ENCODE measurements at places on chromosomes 5 and 9. TPM values are rescaled to one million over a fixed set of nuclear protein-coding genes. Genes with fewer than 3 reads are reported as not detected.

GRCh38 chr5:92841604-92842155 lies 739.3 kb downstream of the NR2F1-AS1 start:
- no peak overlapping the region for H3K4me3 ChIP-seq
- no peak overlapping the region for H3K27ac ChIP-seq
- no peaks in the 10 kb centered on the region for H3K27me3 ChIP-seq
- no peaks in the 10 kb centered on the region for H3K4me1 ChIP-seq

DNA sequence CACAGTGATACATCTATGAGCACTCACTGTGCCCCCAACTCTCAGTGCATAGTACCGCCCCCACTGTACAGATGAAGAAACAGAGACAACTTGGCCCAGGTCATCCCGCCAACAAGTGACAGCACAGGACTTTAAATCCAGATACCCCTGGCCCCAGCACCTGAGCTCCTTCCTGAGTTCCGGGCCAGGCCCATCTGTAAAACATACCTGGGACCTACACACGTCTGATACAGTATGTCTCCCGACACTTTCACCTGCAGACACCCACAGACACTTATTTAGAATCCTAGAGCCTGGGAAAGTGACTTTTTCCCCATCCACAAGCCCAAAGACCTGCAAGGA lies 60.8 kb upstream of the SLC25A51 start:
- H3K4me3 ChIP-seq: no peak overlapping the region
- H3K27me3 ChIP-seq: no peaks in the 10 kb centered on the region
- peaks cover 5% of the 10 kb centered on the region for H3K4me1 ChIP-seq
- no peak for DNase-seq

The ARRDC1 gene
- total RNA-seq: 52.4 TPM

DNA sequence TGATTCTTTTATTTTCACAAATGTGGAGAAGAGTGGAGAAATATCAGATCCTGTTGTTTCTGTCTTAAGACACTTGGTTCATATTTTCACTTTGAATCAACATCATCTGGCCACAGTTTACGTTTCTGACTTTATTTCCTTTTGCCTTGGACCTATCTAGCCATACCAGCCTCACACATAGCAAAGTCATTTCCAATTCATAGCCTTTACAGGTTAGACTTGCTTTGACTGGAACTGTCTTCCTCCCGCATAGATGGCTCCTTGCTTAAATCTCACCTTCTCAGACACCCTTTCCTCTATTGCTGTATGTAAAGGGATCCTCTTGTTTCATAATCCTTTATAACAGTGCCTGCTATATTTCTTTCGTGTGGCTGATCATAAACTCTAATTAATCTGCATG lies 297.8 kb downstream of the SH3GL2 start:
- no peaks in the 10 kb centered on the region for H3K36me3 ChIP-seq
- H3K4me3 ChIP-seq: no peak overlapping the region
- H3K27ac ChIP-seq: no peak overlapping the region
- H3K4me1 ChIP-seq: no peaks in the 10 kb centered on the region

DNA sequence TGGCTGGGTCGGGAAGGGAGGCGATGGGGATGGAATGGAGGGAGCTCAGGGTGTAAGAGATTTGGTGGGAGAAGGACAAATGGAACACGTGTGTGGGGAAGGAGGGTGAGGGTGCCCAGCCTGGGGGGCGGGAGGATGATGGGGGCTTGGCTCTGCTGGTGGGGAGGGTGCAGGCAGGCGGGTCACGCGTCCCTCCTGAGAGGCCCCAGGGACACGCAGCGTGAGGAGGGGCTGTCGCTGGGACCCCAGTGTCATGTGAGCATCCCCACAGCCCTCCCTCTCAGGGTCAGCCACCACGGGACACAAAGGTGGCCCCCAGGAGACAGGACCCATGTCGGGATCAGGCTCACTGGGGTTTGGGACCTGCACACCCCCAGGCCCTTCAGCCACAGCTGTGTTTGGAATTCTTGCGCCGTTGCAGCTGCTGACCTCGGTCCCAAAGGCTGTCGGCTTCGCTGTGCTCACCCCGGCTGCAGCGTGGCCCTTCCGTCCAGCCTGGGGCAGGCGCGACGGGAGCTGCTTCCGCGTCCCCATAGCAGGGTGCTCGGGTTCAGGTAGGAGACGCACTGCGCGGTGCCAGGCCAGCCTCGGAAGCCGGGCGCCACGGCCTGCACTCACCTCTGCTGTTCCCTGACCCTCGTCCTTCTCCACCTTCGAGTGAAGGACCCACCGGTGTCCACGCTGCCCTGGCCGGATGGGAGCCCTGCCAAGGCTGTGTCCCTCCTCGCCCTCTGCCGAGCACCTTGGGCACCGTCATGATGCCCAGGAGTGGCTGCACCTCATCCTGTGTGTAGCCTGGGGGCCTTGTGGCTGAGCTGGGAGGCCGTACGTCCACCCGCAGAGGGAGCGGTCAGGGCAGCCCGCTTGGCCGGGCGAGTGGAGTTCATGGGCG lies 5.4 kb downstream of the SLC6A19 start:
- no peaks in the 10 kb centered on the region for H3K4me1 ChIP-seq
- no peak for DNase-seq
- no peak overlapping the region for H3K27ac ChIP-seq
- peaks cover 2% of the 10 kb centered on the region for H3K27me3 ChIP-seq

DNA sequence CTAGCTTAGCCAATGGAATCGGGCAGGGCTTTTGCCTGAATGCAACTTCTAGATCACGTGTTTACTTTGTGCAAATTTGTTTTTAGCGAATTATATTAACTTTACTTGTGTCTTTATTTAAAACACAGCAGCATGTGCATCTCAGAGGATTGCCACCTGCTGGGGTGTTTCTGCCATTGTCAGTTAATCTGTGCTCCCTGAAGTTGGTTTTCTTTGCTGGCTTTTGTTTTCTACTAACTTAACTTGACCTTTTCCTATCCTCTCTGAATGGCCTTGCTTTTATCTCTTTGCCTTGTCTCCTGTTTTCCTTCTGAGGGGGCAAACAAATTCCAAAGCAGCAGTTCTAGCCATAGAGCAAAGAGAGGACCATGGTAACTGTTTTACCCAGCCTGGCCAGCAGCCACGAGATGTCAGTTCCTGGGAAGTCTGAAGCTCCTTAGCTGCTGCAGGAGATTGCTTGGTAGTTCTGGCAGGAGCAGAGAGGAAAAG lies 67.6 kb downstream of the ARHGEF28 start:
- peak; percentile 7 for DNase-seq
- no peaks in the 10 kb centered on the region for H3K36me3 ChIP-seq
- peaks cover 10% of the 10 kb centered on the region for H3K4me1 ChIP-seq

- no peak overlapping the region for H3K4me3 ChIP-seq
- H3K27me3 ChIP-seq: no peaks in the 10 kb centered on the region
- DNase-seq: no peak
- H3K36me3 ChIP-seq: peaks cover 13% of the 10 kb centered on the region
These were observed 8.2 kb upstream of the TRIM14 start for GRCh38 chr9:98127226-98127625.

The ENTPD2 gene
- not detected for total RNA-seq

DNA sequence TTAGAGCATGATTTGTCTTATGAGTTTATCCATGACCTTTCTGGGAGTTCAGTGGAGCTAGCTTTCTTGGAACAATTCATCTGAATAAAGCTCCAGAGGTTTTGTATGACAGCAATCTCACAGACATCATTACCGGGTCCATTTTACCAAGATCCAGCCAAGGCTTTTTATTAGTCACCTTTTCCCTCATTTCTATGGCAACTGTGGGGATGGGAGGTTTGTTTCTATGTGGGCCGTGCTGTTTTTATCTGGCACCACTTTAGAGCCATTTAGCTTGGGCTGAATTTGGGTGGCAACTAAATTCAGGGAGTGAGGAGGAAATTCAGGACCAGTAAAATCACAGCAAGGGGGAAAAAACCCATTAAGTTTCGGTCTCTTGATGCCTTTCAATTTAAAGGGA lies 245.7 kb downstream of the NSG2 start:
- H3K36me3 ChIP-seq: no peaks in the 10 kb centered on the region
- H3K4me1 ChIP-seq: no peaks in the 10 kb centered on the region
- no peak overlapping the region for H3K4me3 ChIP-seq
- no peaks in the 10 kb centered on the region for H3K27me3 ChIP-seq
- no peak overlapping the region for H3K27ac ChIP-seq
- no peak for DNase-seq

Data from activated CD4-positive, alpha-beta T cell treated with anti-CD3 and anti-CD28 coated beads, Interleukin-2, amount 10 ng/mL, durations not matched to agents 7 days and 5 days (primary cell).